Amniotic epithelial cell (primary cell): ENCODE measurements at places on chromosomes 1 and 21.

DNA sequence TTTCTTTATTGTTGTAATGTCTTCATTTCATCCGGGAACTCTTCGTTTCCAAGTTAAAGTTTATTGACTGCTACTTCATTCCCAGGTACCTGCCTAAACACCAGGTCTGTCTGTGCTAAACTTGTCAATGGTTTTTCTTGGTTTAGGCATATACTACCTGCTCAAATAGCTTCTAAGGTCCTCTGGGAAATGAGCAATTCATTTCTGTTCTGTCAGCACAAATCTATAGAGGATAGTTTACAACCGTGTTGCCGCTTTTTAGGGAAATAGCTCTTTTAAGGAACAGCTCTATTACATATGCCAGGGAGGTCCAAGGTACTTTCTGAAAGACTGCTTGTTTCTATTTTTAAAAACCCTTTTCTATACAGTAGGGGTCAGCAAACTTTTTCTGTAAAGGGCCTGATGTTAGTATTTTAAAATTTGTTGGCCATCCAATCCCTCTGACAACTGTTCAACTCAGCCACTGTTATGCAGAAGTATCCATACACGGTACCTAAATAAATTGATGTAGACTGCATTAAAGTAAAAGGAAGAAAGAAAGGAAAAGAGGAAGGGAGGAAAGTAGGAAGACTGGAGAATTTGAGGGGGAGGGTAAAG lies 222.7 kb upstream of the PTBP2 start:
- DNase-seq, result no peak

DNA sequence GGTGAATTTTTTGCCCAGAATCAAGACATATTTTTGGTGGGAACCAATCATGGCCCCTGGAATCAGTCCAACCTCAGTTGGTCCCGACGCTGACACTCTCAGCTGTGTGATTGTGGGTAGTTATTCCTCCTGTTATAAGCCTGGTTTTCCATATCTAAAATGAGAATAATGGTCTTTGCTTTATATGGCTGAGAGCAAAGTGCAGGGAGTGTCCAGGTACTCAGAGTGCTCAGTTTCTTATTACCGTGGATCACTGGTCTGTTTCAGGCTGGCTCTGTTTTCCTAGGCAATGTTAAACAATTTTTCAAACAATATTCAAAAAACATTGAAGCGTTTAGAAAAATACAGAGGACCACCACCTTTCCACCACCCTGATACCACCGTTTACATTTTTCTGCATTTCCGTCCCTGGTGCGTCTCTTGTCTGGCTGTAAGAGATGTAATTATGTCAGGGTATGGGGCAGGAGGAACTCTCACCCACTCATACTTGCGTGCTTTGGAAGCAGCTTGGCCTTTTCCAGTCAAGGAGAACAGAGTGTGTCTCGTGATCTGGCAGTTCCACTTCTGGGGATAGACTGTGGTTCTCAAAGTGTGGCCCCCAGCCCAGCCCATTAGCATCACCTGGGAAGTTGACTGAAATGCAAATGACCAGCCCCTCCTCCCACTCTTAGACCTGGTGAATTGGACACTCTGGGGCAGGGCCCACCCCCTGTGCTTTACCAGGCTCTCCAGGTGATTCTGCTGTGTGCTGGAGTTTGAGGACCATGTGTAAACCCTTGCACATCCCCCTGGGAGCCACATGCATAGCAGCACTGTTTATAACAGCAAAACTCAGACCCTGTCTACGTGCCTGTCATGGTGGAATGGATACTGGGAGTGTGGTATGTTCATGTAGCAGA lies 6.8 kb downstream of the MX1 start:
- DNase-seq, result no peak

DNA sequence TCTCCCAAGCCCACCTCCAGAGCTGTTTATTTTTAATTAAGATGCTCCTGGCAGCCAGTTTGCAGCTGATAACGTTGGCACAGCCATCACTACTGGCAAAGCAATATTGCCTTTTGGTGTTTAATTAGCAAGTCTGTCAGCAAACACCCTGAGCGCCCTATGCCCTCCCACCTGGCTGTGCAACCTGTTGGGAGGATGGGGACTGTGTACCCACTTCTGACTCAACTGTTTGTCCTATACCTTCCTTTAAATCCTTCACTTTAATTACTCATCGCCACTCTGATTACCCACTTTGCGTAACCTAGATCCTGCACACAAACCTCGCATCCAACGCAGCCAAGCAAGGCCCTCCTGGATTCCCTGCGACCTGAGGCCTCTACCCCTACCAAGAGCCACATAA lies 67.1 kb downstream of the BCAR3 start:
- peak; percentile 40 for DNase-seq

DNA sequence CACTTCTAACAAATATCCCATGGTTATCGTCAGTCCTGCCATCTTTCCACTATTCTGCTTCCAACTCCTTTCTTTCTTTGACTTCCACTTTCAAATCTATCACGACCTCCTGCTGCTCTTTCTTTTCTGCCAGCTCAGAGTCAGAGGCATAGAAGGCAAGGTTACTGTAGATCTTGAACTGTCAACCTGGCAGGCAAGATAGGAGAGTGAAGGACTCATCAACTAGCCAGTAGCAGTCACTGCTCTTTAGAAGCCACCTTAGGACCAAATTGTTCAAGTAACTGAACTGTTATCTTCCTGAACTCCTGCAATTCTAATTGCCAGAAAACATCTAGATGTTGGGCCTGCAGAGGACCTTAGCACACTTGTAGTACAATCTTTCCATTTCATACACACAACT lies 13.1 kb upstream of the FCER1A start:
- no peak for DNase-seq

DNA sequence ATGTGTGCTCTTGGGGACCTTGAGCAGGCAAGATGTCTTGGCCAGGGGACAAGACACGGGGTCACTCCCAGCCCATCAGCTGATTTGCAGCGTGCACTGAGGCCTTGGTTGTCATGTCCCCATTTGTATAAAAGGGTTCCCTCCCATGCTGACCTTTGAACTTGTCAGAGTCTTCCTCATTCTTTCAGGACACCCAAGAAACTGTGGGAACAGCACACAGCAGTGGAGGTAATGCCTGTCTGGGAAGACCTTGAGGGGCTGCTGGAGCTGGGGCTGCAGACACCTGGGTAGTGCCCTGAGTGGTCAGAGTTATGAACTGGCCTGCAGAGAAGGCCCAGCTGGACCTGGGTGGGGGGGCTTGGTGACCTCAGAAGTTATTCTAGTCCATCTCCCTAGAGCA lies 46.4 kb downstream of the FAAH start:
- no peak for DNase-seq

GRCh38 chr1:2253036-2253796 lies 25.1 kb downstream of the SKI start:
- DNase-seq, result no peak

GRCh38 chr1:79005945-79006344 lies 585 bp downstream of the ADGRL4 start:
- peak; percentile 54 for DNase-seq

DNA sequence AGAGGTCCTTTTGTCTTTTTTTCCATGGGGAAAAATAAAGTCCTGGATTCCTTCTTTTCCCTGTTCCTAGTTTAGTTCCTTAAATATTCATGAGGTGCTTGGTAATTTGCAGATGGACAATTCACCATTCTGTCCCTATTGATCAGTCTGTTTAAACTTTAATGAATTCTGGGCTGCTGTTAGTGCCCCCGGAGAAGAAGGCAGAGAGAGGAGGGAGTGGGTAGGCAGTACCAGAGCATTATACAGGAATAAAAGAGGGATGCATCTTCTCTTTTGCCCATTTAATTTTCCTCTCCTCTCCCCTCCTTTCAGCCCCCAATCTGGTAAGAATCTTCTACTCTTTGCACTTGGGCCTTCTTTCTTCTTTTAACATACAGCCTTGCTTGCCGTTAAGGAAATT lies 25.9 kb downstream of the FGGY start:
- no peak for DNase-seq

DNA sequence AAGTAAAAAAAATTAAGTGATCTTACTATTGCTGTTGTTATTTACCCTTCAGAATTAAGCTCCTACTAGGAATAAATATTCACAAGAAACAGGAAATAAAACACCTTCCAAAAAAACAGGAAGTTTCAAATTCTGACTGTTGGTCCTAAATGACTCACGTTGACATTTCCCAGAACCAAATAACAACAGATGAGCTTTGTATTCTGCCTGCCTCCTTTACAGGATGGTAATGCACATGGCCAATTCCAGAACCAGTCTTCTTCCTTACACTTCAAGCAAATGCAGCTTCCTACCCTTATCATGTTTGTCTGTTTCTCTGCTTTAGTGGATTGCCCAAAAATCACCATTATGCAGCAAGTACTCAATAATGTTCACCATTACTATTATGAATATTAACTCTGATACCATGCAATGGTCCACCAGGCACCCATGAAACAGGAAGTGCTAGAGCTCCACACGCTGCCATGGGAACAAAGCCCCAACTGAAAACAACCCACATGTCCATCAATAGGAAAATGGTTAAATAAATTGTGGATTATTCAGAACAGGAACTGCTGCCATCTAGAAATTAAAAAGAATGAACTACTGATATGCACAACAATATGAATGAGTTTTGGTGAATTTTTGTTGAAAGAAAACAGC lies 8.9 kb downstream of the CASP9 start:
- DNase-seq, result peak; percentile 27

- DNase-seq, result no peak
Measured at GRCh38 chr1:161017756-161018630, 3.0 kb downstream of the F11R start.

DNA sequence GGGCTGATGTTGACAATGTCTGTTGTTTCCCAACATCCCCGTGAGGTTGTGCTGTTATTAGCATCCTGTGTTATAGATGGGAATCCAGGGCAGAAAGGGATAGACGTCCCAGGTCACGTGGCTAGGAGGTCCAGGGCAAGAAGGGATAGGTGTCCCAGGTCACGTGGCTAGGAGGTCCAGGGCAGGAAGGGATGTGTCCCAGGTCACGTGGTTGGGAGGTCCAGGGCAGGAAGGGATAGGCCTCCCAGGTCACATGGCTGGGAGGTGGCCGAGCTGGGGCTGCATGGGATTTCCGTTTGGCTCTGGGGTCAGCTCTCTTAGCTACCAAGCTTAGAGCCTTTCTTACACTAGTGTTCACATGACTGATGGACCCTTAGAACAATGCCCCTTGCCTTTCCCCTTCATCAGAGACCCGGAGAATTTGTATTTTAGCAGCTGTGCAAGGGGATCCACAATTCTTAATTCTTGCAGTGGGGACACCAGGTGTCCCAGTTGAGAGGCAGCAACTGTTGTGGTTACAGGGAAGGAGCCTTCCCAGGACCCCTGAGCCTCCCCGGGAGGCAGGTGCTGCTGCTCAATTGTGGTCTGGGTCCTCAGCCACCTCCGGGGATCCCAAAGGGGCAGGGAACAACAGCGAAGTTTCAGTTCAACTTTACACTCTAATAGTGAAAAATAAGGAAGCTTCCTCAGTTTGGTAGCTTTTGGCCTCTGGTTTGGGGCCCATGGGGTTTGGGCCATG lies 69.2 kb downstream of the UMODL1 start:
- DNase-seq, result no peak

GRCh38 chr1:52686830-52687229 lies 11.3 kb downstream of the COA7 start:
- no peak for DNase-seq

DNA sequence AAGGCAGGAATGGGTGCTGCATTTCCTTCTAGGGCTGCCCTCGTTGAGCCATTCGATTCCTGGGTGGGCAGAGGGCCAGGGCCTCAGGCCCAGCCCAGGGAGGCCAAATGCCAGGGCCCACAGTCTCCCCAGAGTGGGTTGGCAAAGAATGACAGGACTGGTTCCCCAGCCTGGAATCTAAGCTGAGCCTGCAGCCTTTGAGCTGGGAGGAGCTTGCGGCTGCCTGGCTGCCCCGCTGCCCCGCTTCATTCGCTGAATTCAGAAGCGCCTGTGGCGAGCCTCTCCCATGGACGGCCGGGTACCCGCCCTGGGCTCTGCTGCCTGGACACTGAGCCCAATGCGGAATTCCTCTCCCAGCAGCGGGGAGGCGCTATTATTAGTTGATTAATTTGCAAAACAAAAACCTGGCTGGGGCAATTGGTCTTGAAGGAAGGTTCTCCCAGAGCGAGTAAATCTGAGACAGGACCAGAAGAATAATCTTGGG lies 32.3 kb upstream of the TARDBP start:
- peak; percentile 61 for DNase-seq

DNA sequence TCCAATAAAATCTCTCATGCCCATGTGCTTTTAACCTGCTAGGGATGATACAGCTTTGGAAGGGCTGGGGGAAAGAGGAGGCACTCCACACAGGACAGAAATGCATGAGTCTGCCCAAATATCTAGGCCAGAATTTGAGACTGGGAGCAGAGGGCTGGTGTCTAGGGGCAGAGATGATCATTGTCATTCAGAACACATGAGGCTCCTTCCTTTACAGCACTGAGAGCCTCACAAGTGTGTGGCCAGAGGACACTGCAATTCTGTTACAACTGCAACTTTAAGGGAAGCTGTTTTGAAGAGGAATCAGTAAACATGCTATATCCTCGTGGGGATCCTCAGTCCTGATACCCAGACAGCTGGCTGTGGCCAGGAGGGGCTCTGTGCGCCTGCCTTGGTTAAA lies 541.3 kb downstream of the OMA1 start:
- DNase-seq, result no peak

GRCh38 chr1:228463559-228464455 lies 23.4 kb upstream of the RNF187 start:
- peak; percentile 20 for DNase-seq

DNA sequence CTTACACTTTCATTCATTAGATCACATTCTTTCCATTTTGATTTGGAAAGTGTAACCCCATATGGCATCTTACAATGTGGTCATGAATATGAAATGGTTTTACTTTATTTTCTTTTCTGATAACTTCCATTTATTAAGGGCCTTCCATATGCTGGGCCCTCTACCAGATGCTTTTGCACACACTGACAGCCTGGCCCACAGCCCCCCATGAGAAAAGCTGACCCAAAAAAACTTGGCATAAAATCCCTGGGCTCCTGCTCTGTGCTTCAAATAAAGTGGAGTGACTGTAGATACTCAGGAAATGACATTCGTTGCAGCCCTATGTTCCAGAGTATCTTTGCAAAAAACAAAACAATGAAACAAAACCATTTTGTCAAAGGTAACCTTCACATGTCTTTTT lies 48.8 kb downstream of the PRDX6 start:
- DNase-seq, result no peak

DNA sequence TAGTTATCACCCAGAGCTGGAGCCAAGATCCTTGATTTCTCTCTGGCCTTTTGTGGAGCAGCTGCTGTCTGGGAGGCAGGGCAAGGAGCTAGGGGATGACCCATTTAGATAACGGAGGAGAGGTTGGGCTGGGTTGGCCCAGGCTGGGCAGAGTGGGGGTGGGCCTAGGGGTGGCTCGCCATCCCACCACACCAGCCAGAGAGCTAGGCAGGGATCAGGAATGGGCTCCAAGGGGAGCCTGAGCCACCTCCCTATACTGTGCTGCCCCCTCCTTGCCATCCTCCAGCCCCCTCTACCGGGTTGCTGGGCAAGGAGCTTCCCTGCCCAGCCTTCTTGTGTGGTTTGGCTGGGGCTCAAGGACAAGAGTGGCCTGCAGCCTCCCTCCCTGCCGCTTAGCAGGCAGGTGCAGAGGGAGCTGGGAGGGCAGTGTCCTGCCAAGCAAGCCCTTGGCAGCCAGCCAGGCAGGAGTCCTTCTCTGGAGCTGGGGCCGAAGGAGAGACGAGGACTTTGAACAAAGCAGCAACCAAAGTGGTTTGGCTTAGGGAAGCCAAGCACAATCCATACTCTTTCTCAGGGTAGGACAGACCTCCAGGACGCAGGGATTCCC lies 4.1 kb downstream of the NUAK2 start:
- peak; percentile 47 for DNase-seq
